ENCODE measurements at places on chromosomes 7 and 10.
A peak's percentile ranks its signal among the peaks of the same experiment; 100 is the strongest.

DNA sequence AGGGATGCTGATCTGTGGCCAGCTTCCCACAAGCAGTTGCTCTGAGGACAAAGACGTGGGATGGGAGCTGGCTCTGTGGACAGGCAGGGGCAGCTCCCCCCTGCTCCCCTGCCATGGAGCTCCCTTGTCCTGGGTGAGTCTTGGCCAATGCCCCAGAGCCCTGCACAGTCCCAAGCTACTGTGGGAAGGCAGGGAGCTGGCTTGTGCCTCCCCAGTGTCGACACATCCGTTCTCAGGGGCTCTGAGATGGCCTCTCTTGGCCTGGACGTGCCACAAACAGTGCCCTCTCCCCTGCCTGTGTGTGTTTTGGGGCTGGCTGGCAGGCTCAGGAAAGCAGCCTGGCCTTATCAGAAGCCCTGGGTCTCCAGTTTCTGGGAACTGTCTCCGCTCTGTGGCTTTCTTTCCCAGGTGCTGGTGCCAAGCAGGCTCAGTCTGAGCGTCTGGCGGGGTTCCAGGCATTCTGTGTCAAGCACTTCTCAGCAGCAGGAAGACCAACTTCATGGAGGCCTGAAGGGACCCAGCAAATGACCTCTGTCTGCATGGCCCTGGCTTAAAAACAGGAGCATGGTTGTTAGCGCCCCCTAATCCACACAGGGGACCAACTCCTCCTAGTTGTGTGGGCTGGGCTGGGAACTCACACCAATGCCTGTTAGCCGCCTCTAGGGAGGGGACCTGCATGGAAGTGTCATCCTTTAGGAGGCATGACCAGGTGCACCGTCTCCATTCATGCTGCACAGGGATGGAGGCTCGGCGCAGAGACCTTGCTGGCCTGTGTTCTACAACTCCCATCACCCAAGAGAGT is 375.2 kb downstream of the RPS24 start:
- DNase-seq: no peak

GRCh38 chr7:30175180-30175579 is 40.4 kb downstream of the MTURN start:
- DNase-seq: no peak

DNA sequence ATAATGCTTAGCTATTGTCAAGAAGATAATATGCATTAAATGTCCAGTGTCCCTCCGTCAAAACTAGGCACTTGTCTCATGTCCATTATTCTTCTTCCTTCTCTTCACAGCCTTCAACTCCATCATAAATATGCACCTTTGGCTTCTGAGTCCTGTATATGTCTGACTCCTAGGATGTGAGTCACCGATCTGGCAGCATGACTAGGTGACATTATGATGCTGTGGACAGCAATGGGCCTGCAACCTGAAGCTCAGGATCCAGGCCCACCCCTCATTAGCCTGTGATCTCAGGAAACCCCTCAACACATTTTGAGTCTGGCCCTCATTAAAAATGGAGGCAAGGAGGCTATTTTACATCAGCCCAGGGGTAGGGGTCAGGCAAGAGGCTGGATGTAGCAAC is 362.5 kb upstream of the ZMIZ1 start:
- DNase-seq: no peak

- DNase-seq: peak; percentile 75
Measured at GRCh38 chr7:137592232-137592896, 248.8 kb upstream of the PTN start.

- DNase-seq: no peak
Measured at GRCh38 chr10:33129141-33129995, 171.3 kb upstream of the ITGB1 start.

- DNase-seq: no peak
Measured at GRCh38 chr7:112172870-112173567, 33.2 kb downstream of the DOCK4 start.

- no peak for DNase-seq
Measured at GRCh38 chr7:138316421-138317043, 143.5 kb upstream of the TRIM24 start.

DNA sequence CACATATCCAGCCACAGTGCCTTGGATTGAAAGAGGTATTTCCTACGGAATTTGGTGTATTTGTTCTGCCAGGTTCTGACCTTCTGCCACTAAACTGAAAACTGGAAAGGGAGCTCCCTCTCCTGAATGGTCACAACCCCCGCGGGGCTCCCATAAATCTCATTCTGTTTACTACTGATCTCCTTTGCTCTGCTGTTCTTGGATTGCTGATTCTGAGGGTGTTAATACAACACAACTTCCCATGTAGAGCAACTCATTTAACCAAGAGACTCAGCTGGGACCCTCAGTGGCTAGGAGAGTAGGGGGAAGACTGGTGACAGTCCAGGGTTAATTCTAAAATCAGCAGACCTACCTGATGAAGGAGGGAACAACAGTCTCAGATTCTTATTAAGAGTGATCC is 662.9 kb downstream of the INHBA start:
- no peak for DNase-seq

DNA sequence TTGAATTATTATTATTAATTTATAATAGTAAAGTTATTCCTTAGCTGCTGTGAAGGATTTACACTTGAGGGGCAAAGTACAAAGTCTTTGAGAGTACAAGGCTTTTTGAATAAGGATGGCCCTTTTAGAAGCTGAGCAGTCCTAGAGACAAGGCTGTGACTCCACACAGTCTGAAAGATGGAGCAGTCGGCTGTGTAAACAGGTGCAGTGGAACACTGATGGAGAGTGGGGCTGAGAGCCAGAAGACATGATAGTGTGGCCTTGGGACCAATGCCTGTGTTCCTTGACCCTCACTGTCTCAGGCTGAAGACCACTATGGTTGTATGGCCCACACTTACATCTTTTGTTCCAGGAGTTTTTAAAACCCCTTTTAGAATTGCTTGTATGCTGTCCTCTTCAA is 311.2 kb upstream of the PHF14 start:
- DNase-seq: no peak

GRCh38 chr10:1006573-1006972 is 18.3 kb downstream of the GTPBP4 start:
- DNase-seq: no peak

- no peak for DNase-seq
Measured at GRCh38 chr10:115981081-115981480, 291.9 kb downstream of the GFRA1 start.

DNA sequence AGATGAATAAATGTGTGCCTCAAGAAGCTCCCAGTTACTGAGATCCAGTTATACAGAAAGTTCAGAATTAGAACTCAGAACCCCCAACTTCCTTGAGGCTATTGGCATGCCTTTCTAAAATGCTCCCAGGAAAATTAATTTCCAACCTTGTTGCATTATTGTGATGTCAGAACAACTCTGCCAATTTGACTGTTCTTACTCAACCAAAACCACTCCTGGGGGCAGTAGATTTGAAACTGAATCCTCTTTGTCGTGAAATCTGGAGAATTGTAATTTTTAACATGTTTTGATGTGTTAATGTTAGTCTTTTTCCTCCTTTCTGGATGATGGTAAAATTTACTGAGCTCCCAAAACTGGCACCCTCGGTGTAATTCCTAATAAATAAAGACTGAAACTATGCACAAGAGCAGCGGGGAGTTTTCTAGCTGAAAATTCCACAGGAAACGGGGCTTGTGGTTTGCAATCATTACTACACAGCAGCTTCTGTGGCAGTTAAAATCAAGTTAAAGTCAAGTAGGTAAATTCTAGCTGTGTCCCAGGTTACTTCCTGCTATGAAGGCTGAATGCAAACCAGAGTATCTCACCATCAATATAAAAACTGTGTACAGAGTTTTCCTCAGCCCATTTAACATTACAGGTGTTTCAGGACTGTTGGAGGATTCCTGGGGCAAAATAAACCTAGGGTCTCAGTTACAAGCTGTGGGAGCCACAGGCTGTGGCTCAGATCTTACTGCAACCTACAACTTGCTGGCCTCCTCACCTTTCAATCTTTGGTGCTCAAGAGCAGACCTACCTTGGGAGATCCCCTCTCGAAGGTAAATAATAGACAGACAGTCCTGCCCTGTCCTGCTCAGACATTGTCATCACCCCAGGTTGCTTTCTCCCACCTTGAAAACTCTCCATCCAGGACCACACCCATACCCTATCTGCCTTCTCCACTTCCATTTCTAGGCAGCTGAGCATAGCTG is 156.3 kb upstream of the KMT2E start:
- no peak for DNase-seq

DNA sequence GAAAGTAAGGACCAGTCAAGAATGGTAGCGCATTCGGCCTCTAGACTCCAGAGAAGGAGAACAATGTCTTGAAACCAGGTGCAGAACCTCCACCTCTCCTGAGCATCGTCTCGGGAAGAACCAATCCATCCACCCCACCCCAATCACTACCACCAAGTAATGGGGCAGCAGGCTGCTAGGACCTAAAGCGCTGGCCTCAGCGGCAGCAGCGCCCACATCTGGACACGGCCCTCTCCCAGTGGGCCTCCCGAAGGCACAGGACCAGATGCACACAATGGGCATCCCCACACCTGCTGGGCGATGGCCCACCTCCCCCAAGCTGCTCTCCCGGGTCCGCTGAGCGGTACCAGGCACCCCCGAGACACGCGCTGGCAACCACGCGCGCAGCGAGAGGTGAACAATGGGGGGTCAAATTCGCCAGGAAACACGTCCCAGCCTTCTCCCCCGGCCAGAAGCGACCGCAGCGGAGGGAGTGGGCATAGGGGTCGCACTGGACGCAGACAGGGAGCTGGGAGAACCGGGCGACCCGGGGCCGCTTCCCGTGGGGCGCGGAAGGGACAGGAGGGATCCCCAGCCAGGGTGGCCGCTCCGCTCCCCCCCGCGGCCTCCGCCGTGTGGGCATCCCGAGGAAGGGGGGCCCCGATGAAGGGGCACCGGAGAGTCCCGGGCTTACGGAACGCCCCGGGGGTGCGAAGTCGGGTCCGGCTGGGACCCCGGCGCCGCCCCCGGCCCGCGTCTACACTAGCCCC is 506 bp downstream of the CTTNBP2 start:
- peak; percentile 7 for DNase-seq

DNA sequence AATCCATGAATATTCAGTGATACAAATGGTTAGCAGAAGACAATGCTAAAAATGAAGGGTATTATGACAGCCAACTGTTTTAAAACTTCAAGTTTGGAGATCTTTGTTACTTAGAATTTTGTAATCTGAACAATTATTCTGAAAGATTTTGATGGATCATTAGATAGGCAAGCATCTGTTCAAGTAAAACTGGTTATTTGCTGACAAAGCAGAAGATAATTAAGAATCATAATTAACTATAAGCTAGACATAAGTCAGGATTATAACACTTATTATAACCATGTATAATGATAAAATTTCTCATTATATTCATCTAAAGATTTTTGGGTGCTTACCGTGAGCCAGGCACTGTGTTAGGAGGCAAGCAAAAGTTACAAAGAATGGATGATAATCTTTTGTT is 1145.1 kb downstream of the CNTNAP2 start:
- DNase-seq: no peak

- no peak for DNase-seq
Measured at GRCh38 chr10:90930070-90930837, 9.4 kb upstream of the ANKRD1 start.

DNA sequence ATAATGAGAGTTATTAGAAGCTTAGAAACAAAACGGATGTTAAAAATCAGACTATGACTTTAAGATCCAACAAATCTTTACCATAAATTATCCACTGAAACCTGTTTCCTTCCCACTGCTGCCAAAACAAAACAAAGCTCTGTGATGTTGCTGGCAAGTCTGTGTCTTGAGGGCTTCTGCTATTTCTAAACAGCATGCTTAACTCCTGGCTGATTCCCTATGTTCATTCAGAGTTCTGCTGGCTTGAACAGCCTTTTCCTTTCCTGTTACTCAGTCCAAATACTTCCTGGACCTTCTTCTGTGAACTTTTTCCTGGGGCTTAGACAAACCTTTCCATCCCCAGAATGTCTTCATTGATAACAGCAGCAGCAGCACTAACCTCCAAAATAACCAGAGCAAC is 448.1 kb downstream of the SORCS1 start:
- no peak for DNase-seq

- DNase-seq: no peak
Measured at GRCh38 chr10:117164592-117165537, 26.8 kb upstream of the VAX1 start.

DNA sequence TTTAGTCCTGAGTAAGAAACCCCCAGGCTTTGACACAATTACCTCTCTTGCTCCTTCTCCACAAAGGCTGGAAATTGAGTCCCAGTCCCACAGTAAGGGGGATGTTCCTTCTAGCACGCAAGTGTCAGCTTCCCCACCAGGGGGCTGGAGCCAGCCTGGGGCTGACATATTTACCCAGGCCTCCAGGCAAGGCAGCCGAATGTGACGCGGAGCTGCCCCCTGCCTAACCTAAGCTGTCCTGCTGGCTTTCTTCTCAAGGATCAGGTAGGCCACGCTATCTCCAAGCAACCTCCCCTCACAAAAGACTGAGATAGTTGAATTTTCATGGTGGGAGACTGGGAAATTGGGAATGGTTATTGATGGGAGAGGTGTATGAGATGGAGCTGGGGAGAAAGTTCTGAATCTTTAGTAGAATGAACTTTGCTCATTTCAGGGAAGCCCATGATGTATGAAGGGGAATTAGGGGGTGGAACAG is 19.2 kb upstream of the BMPER start:
- DNase-seq: no peak

DNA sequence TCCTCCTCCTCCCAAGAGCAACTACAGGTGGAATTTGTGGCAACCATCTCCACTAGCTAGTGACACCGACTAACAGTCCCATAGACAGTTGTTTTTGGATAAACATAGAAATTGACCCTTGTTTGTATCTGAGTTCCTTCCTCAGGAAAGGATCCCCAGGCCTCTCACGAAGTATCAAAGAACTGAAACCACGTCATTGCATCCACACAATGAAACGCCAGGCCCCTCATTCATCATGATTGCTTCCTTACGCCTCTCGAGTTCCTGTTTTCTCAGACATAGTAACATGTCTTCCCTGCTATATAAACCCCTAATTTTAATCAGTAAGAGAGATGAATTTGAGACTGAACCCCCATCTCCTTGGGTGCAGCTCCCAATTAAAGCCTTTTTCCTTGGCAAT is 18.1 kb downstream of the SLC35G1 start:
- peak; percentile 9 for DNase-seq

- no peak for DNase-seq
Measured at GRCh38 chr10:3579845-3580244, 205.2 kb downstream of the KLF6 start.

- no peak for DNase-seq
Measured at GRCh38 chr7:115494529-115495147, 535.9 kb downstream of the TFEC start.

- no peak for DNase-seq
Measured at GRCh38 chr10:88522715-88523114, 60.4 kb downstream of the RNLS start.

- no peak for DNase-seq
Measured at GRCh38 chr7:51262796-51263531, 53.6 kb downstream of the COBL start.

GRCh38 chr7:867406-868188 is 8.8 kb upstream of the GET4 start:
- no peak for DNase-seq

DNA sequence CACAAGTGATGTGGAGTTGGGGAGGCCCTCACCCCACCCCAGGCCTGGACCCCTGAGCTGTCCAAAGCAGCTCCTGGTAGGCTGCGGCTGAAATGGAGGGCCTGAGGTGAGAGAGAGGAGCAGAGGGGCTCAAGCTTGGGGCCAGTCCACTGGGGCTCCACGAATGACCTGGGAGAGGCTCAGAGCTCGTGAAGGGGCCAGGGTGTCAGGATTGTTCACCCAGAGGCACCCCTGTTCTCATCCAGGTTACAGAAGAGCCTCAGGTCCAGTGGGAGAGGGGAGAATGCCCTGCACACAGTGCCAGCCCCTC is 102.2 kb upstream of the RET start:
- no peak for DNase-seq

- no peak for DNase-seq
Measured at GRCh38 chr7:70042533-70042932, 444.3 kb downstream of the AUTS2 start.

All from suppressor macrophage (primary cell).